ENCODE measurements at places on chromosomes 6 and 20. TPM values are rescaled to one million over a fixed set of nuclear protein-coding genes. Genes with fewer than 3 reads are reported as not detected.

The ATP6V1G2 gene
- 1.0 TPM for total RNA-seq

The UBD gene
- 2.6 TPM for total RNA-seq

The OR11A1 gene
- total RNA-seq = not detected

The OR2J3 gene
- not detected for total RNA-seq

The RING1 gene
- total RNA-seq = 35.3 TPM

Data from activated naive CD8-positive, alpha-beta T cell treated with anti-CD3 and anti-CD28 coated beads for 36 hours (primary cell).